ENCODE measurements at places on chromosomes 5 and 9.
A peak's percentile ranks its signal among the peaks of the same experiment; 100 is the strongest.

DNA sequence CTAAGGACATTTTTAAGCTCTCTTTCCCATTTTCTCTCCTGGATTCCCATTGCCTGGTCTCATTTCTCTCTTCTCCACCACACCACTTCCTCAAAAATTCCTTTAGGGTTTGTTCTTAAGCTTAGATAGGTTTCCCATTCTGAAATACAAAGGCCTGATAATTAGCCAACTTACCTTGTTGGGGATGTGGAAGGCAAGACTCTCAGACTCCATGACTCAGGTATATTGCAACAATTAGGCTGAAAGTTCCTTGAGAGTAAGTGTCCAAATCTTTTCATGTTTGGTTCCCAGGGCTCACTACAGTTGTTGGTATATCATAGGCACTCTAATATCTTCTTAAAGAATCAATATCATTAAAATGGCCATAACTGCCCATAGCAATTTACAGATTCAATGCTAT lies 43.6 kb downstream of the FXN start:
- DNase-seq, result no peak

DNA sequence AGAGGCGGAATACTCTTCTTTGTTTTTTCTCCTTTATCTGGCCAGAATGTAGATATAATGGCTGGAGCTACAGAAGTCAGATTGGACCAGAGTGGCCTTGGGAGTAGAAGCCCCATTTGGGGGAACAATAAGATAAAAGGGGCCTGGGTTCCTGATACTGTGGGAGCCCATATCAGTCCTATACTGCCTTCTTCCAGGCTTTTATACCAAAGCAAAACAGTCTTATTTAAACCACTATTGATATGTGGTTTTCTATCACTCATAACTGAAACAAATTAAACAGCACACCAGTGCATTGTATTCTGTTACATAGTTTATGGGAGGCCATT lies 14.3 kb downstream of the SPAAR start:
- DNase-seq, result no peak

- DNase-seq, result peak; percentile 99
Measured at GRCh38 chr5:177403792-177404640, 3.6 kb upstream of the PFN3 start.

- peak; percentile 47 for DNase-seq
Measured at GRCh38 chr5:84450617-84451414, 66.1 kb upstream of the EDIL3 start.

Data from osteoblast (primary cell).